ENCODE measurements at places on chromosomes 3 and 15. TPM values are rescaled to one million over a fixed set of nuclear protein-coding genes. Genes with fewer than 3 reads are reported as not detected.

DNA sequence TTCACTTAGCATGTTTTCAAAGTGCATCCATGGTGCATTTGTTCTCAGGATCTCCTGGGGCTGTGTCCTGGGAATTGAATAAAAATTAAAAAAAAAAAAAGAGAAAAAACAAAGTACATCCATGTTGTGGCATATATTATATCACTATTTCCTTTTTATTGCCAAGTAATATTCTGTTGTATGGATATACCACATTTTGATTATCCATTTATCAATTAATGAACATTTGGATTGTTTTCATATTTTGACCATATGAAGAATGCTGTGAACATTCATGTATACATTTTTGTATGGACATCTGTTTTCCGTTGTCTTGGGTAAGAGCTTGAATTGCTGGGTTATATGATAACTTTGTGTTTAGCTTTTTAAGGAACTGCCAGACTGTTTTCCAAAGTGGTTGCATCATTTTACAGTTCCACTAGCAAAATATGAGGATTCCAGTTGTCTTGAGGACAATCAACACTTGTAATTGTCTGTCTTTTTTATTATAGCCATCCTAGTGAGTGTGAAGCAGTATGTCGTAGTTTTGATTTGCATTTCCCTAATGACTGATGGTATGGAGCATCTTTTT, 44.5 kb downstream of the CTDSPL2 start:
- no peak for DNase-seq

MUC4 gene
- 0.51 TPM for total RNA-seq

TMED3 gene
- 53.2 TPM for total RNA-seq

GRCh38 chr3:97720417-97720816, 44.1 kb upstream of the ARL6 start:
- DNase-seq: no peak

GRCh38 chr3:50441424-50442217, 61.8 kb downstream of the CACNA2D2 start:
- DNase-seq: no peak

DNA sequence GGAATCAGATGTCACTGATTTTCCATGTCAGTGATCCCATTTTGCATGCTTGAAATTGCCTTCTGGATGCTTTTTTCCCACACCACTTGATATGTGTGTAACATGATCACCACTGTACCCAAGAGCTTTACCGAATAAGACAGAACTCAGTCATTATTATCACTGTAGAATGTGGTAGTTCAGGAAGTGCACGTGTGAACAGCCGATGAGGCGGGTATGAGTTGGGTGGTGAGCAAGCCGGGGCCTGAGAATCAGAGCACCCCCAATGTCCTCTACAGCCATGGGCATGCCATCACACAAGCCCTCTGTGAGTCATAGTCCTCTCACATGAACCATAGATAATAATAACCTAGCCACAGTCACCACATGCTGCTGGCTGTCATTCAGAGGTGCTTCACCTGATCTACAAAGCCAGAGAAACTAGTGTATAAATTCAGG, 470.8 kb downstream of the SOX2 start:
- DNase-seq: peak; percentile 11

GRCh38 chr15:23372284-23372683, 17.7 kb downstream of the GOLGA8S start:
- DNase-seq: no peak

GRCh38 chr3:158750016-158750415, 17.8 kb upstream of the RARRES1 start:
- DNase-seq: no peak

- no peak for DNase-seq
Observed at GRCh38 chr3:164208048-164208447, 870.2 kb downstream of the SI start.

TNNC1 gene
- total RNA-seq: 0.41 TPM

GRCh38 chr15:96330450-96331143, at the start of gene NR2F2:
TSS of gene NR2F2 (plus strand) at chr15:96330700. CDS start at chr15:96332106, 1,406 bp downstream.
- DNase-seq: peak; percentile 53

CLCN2 gene
- 2.6 TPM for total RNA-seq

DNA sequence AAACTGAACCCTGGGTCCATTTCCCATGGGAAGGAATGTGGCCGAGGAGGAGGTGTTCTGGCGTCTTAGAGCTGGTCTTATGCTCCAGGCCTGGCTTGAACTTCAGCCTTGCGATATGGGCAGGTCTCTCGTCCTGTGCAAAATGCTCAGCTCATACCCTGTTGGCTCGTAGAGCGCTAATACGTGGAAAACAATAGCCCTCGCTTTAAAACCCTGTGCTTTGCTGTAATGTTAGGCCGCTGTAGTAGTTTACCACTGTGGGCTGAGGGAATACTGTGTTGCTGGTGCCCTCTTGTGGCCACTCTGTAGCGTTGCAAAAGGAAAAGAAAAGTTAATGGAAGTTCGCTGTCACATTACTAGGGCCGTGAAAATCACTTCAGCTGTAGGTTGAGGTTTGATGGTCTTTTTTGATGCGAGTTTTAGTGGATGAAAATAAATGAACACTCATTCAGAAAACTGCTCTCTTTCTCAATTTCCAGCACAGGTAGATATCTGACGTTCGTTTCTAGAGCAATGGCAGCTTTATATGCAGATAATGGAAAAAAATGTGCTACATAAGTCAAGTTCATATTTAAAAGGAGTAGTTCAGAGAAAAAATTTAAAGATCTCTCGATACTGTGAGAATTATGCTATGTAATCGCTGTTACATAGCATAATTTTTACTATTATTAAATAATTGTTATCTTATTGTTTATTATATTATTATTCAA, 92.9 kb downstream of the MCTP2 start:
- peak; percentile 45 for DNase-seq

DNA sequence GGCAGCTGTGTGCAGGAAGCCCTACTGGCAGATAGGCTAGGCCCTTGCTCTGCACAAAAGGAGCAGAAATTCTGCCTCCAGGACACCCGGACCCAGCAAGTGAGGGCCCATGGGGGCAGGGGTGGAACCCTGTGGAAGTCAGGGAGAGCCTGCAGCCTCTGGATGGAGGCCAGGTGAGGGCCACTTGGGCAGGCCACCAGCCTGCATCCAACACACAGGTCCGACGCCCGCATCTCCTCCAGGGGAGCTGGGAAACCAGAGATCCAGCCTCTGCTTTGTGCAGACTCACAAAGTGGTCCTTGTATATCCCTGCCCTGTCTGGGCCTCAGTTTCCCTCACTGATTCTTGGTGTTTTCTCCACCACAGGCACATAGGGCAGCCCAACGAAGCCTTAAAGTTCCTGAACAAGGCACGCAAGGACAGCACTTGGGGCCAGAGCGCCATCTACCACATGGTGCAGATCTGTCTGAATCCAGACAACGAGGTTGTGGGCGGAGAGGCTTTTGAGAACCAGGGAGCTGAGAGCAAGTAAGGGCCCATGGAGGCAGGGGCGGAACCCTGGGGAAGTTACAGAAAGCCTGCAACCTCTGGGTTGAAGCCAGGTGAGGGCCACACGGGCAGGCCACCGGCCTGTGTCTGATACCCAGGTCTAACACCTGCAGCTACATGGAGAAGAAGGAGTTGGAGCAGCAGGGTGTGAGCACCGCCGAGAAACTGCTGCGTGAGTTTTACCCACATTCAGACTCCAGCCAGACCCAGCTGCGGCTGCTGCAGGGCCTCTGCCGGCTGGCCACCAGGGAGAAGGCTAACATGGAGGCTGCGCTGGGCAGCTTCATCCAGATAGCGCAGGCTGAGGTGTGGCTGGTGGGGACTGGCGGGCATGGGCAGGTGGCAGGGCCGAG, 16.6 kb downstream of the CSRNP1 start:
- no peak for DNase-seq

C3orf52 gene
- 0.19 TPM for total RNA-seq

ADGRG7 gene
- total RNA-seq: not detected

THUMPD3 gene
- total RNA-seq: 46.1 TPM

NUDT16 gene
- 16.1 TPM for total RNA-seq

- no peak for DNase-seq
Observed at GRCh38 chr3:107904536-107905066, 186.2 kb downstream of the CD47 start.

GRCh38 chr15:94105760-94106159, 125.6 kb upstream of the MCTP2 start:
- no peak for DNase-seq

C3orf20 gene
- 1.6 TPM for total RNA-seq

CCRL2 gene
- 2.1 TPM for total RNA-seq

- no peak for DNase-seq
Observed at GRCh38 chr3:49260806-49261324, 16.2 kb downstream of the C3orf62 start.

GRCh38 chr15:86620157-86620556, 540.5 kb downstream of the AGBL1 start:
- DNase-seq: no peak

GRCh38 chr15:59399465-59400102, 26.9 kb upstream of the MYO1E start:
- DNase-seq: peak; percentile 77

- DNase-seq: no peak
Observed at GRCh38 chr3:45896956-45897355, 10.6 kb downstream of the CCR9 start.

CAMK1 gene
- 0.64 TPM for total RNA-seq

CNTN3 gene
- total RNA-seq: not detected

GRCh38 chr3:67118635-67119034, 120.5 kb downstream of the KBTBD8 start:
- no peak for DNase-seq

DNA sequence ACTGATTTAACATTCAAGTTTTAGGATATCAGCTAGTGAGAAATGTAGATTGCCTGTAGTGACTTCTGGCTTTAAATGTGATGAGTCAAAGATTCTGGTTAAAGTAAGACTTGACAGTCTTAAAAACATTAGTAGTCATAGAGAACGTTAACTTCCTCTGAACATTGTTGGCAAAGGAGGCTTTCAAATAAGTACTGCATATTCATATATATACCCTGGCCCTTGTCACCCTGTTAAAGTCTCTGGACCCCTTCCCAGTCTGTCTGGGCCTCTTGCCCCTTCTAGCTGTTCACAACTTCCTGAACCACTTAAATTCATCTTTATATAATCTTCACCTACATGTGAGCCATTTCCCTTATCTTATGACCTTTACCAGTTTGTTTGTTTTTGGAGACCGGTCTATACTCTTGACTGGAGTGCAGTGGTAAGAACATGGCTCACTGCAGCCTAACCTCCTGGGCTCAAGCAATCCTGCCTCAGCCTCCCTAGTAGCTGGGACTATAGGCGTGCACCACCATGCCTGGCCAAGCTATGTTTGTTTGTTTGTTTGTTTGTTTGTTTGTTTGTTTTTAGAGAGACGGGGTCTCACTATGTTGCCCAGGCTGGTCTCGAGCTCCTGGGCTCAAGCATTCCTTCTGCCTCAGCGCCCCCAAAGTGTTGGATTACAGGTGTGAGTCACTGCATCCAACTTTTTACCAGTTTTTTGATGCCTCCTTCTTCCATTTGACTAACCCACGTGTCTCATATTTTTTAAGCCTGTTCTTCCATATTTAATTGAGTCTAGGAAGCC, 64.4 kb upstream of the CRTC3 start:
- no peak for DNase-seq

NEO1 gene
- total RNA-seq: 0.62 TPM

CDHR4 gene
- not detected for total RNA-seq

- no peak for DNase-seq
Observed at GRCh38 chr15:25950014-25950413, 86.9 kb upstream of the ATP10A start.

DNA sequence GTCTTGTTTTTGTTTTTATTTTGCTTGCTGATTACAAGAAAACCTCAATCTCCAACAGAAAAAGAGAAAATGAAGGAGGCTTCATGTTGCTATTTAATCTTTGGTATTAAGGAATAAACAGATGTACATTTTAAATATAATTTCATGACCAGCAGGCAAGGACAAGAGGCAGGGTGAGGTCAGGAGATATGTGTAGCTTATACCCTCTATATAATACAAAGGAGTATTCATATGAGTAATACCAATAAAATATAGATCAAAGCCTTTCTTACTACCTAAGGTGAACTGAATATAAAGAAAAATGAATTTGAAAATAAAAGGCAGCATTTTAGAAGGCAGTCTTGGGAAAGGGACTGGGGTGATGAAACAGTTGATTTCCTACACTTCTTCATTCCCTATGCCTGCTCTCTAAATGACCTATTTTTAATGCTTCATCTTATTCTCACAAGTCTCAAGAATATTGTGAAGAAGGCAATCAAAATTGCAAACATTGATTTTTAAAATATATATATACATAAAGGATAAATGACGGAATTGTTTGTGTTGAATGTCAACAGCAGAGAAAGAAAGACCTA, 8.6 kb upstream of the CBLB start:
- no peak for DNase-seq

DNA sequence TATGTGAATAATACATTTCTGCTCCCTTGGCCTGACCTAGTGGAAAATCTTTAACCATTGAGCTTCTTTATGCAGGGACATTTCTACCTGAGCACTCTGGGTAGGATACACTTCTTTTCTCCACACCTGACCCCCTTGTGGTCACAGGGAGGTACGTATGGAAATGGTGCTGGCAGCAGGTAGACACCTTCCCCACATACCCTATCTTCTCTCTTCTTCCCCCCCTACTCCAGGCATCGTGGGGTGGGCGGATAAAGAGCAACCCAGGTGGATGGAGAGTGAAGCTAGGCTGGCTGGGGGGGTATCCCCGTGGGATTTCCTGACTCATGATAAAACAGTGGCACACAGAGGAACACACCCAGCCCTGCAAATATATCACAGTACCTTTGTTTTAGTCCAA, 312.1 kb downstream of the ARRDC4 start:
- DNase-seq: no peak

- DNase-seq: no peak
Observed at GRCh38 chr3:93992207-93992606, 12.3 kb downstream of the ARL13B start.

- no peak for DNase-seq
Observed at GRCh38 chr15:62512904-62513303, 347.8 kb upstream of the C2CD4B start.

DNA sequence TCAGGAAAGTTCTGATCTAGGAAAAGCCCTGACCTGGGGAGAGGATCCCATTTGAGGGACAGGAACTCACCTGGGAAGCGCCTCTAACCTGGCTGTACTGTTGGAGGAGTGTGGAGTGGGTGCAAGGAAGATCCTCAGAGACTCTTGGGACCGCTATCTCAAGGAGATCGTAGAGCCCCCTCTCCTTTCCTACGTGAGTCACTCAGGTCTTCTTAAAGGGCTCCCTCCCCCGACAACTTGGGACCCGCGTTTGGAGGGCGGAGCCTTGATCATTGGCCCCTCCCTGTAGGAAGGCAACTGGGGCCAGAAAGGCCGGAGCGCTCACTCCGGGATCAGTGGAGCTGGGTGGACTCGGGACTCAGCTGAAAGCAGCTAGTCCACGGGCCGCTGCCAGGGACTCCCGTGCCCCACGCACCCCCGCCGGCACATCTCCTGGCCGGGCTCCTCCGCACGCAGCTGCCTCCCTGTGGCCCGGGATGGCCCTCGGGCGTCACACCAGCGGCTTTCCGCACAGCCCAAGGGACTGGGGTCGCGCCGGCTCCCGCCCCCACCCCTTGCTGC, 520 bp downstream of the SLC26A6 start:
- peak; percentile 20 for DNase-seq

ARPC4 gene
- 274 TPM for total RNA-seq

SLC28A1 gene
- not detected for total RNA-seq
